Hematopoietic multipotent progenitor cell treated with erythropoietin and hydrocortisone succinate and interleukin-3 and kit ligand, for 8 days (in vitro differentiated cells): ENCODE measurements at places on chromosomes 3 and 15.

- DNase-seq = no peak
Observed at GRCh38 chr3:146814601-146815315, 209.6 kb upstream of the PLSCR5 start.

GRCh38 chr3:54760201-54760600 lies 167.7 kb downstream of the LRTM1 start:
- DNase-seq = no peak

GRCh38 chr3:141797819-141798447 lies 34.7 kb downstream of the GRK7 start:
- no peak for DNase-seq

- DNase-seq = no peak
Observed at GRCh38 chr15:100663915-100664281, 61.5 kb downstream of the ASB7 start.

GRCh38 chr3:73490453-73491286 lies 134.1 kb downstream of the PDZRN3 start:
- DNase-seq = no peak

DNA sequence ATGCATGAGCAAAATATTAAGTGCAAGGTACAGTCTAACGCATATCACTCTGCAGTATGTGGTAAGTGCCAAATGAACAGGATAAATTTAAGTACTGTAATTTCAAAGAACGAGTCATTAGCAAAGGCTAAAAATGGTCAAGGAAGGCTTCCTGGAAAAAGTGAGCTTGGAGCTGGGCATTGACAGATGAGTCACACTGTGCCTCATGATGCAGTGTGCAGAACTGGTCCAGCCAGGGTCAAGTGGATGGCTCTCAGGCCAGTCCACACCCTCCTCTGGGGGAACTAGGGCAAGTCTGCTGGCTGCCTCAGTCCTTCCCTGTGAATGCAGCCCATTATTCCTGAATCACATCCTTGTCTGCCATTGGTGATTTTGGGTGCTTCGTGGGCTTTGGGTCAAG lies 76.3 kb downstream of the CACNA1D start:
- DNase-seq = no peak

DNA sequence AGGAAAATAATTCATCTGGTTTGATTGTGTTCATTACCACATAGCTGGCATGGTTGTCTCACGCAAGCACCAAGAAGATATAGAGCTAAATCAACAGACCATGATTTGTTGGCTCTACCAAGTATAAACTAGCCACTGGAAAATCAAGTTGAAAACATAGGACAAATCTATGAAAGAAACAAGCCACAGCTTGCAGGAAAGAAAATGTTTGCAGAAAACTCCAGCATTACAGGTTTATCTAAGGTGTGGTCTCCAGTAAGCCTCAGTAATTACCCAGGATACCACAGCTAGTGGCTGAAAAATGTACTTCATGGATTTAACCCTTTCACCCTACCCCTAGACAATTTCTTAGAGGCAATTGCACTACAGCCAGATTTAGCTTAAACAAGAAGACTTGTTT lies 340.6 kb downstream of the SOX2 start:
- no peak for DNase-seq

- peak; percentile 88 for DNase-seq
Observed at GRCh38 chr3:49092938-49093852, 676 bp downstream of the QRICH1 start.

DNA sequence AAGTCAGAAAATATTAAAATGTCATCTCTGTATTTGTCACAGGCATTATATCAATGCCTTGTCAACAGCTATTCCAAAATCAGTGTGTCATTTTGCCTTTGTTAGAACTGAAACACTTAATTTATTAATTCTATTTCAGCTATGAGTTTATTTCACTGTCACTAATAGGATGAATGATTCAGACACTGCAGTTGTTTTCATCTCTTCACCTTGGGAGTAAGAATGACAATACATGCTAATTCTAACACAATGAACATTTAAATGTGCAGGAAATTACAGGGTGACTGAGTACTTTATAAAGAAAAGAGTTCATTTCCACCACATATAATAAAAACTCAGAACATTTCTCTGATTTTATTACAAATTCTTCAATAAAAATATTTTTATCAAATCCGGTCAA lies 109.7 kb downstream of the P2RY1 start:
- no peak for DNase-seq

DNA sequence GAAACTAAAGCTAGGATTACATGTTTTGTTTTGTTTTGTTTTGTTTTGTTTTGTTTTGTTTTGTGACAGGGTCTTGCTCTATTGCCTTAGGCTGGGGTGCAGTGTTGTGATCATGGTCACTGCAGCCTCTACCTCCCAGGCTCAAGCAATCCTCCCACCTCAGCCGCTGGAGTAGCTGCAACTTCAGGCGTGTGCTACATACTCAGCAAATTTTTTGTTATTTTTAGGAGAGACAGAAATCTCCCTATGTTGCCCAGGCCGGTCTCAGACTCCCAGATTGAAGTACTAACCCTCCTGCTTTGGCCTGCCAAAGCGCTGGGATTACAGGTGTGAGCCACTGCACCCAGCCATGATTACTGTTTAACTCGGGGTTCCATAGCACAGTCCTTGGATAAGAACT lies 50.7 kb downstream of the LRCH3 start:
- no peak for DNase-seq

DNA sequence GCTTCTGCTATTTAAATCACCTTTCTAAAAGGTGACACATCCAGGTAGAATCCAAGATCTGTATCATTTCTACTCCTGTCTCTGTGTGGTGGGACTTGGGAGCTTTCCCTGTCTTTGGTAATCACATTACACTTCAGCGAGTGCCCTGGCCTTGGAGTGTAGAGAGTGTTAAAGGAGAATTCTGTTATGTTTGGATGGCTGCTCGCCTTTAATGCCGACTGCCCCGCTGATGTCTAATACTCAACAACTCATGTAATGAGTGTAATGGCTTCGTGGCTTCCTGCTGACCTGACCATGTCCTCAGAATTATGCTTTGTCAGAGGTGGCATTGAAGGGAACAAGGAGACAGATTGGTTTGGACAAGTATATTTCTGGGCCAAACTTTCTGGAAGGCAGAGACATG lies 66.3 kb upstream of the LRTM1 start:
- DNase-seq = no peak

GRCh38 chr3:124207873-124208485 lies 216.1 kb upstream of the ROPN1 start:
- no peak for DNase-seq

GRCh38 chr15:71440489-71441110 lies 325.3 kb downstream of the THSD4 start:
- DNase-seq = peak; percentile 59

- DNase-seq = no peak
Observed at GRCh38 chr15:41778521-41778920, 4.2 kb downstream of the MAPKBP1 start.

DNA sequence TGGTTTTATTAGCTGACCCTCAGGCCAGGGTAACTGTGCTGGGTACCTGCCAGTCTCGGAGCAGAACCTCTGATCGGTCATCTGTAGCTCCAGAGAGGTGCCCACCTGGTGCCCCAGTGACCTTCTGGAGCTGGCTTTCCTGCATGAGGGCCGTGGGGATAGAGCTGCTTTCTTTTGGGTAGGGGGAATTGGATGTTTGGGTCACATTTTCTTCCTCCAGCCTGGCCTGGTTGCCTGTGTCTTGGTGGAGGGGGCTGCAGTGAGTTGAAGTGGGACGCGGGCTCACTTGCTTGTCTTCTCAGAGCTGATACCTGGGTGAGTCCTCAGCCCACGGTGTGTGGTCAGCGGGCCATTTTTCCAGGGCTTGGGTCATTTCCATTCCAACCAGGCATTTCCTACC lies 2.6 kb downstream of the ZNF710 start:
- no peak for DNase-seq

GRCh38 chr3:42367903-42368302 lies 42.5 kb downstream of the LYZL4 start:
- DNase-seq = no peak

GRCh38 chr3:113271189-113271588 lies 59.8 kb downstream of the BOC start:
- no peak for DNase-seq

DNA sequence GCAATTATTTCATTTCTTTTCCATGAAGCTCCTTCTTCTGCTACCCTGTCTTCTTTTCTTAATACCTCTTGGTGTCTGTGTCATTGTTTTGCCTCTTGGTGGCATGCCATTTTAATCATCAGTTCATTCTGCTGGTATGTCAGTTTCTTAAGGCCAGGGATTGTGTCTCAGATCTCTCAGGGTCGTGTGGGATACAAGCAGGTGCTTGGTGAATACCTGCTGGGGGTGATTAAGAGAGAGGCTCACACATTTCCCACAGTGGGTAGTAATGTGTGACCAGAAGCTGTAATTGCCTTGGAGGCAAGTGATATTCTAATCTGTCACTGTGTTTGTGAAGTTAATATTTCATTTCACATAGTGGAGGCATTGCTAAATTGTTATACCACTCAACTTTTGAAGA lies 361.4 kb upstream of the TRIM42 start:
- no peak for DNase-seq
